Activated T-helper 1 cell treated with anti-CD3 and anti-CD28 coated beads, Interleukin-2, amount 50 U/mL, for 16 hours (primary cell): ENCODE measurements at places on chromosomes 5 and 9.

DNA sequence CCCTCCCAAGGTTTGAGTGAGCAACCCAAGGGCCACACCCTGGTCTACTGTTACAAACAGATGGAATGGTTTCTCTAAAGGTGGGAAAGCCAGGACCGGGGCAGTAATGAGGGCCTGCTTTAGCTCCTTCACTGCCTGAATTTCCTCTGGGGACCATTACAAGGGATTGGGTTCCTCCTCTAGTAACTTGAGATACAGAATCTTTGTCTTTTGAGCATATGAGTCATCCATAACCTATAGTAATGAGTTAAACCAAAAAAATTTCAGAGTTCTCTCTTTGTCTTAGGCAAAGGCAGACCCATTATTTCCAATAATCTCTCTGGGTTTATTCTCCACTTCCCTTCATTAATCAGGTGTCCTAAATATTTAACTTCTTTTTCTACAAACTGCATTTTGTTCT lies 618.8 kb downstream of the HINT1 start:
- no peak for DNase-seq

DNA sequence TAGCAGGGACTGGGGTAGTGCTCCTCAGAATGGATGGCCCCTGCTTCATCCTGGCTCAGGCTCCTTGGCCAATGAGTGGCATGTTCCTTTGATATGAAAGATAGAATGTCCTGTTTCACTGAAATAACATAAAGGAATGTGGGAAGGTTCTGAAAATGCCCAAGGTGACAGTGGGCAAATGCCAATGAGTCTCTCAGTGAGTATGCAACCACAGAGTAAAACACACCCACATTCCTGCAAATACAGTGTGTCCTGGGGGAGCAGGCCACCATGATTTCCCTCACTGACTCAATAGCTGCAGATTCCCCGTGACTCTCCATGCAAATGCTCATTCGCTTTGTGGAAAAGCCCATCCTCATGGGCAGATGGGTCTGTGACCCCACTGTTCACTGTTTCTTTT lies 36.4 kb downstream of the ZNF366 start:
- no peak for DNase-seq

DNA sequence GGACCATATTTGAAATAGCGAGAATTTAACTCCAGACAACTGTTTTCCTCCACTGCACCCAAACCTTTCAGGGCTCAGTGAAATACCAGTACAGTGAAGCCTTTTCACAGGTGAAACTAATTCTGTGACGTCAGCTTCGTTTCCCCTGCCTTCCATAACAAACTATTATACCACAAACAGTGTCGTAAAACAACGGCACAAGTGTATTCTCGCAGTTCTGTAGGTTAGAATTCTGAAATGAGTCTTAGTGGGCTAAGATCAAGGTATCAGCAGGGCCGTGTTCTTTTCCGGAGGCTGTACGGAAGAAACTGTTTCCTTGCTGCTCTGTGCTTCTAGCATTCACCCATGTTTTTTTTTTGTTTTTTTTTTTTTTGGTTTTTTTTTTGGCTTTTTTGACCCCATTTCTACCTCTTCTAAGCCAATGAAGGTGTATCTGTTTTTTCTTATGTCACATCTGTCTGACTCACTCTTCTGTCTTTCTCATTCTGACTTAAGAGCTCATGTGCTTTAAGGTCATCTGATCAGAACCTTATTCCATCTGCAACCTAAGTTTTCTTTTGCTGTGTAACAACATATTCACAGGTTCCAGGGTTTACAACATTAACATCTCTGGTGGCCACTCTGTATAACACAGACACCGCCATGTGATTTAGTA lies 20.1 kb downstream of the ISOC1 start:
- DNase-seq: no peak

DNA sequence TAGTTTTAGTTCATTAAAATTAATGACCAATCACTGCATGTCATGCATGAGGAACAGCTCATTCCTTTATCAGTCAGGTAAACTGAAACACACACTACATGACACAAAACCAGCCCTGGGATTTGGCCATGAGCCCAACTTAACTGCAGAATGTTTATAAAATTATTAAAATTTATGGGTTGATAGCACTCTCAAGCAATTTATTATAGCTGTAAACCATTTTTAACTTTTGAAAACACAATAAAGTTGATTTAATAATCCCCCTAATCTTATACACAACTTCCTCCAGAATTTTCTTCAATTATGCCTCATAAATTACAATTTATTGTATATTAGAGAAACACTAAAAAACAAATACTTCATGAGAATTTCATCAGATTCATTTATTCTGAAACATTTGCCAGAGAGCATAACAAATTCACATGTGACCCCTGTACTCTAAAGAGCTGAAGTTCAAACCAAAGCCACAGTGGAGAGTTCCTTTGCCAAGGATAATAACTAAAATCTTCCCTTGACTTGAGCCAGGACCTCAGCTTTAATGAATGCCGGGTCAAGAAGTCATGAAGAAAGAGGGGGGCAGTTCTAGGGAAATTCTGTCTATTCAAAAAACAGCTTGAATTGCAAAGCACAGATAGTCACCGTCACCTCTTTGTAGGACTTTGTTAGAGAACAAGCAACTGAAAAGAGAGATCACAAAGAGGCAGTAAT lies 763.7 kb upstream of the GRAMD2B start:
- no peak for DNase-seq

DNA sequence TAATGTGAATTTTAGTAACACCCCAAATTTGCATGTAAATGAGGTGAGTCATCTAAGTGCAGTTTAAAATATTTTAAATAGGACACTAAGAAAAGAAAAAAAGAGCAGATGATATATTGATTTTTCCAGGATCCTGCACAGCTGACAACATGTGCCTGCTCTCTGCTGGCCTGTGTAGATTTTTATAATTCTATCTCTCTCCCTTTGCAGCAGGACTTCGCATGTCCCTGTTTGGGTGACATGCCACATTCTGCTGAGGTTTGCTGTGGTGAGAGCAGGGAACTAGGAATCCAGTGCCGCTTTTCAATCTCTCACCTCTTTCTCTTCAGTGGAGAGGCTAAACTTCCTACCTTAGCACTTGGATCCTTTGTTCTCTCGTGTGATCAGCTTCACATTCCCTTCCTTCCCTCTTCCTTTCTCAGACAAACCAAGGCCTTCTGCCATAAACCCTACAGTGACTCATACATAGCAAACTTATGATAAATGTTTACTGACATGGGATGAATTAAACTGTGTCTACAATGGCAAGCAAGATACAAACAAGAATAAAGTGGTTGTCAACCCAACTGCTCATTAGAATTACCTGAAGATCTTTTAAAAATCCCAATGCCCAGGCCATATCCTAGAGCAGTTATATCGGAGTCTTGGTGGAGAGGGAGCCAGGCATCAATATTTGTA lies 198.8 kb upstream of the EFNA5 start:
- DNase-seq: no peak

DNA sequence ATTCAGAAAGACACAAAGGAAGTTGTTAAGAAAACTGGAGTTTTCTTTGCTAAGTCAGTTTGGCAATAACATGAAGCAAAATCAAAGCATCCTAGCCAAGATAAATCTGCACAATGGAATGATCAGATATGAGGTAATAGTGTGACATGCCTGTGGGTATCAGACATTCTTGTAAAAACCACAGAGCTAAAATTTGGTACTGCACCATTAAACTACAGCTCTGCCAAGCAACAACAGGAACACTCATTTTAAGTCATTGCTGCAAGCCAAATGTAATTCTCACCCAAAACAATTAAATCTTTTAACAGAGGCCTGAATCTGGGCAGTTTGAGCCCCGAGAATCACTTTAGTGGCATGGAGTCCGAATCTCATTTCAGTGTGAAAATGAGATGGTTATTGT lies 96.6 kb downstream of the VCAN start:
- DNase-seq: no peak

DNA sequence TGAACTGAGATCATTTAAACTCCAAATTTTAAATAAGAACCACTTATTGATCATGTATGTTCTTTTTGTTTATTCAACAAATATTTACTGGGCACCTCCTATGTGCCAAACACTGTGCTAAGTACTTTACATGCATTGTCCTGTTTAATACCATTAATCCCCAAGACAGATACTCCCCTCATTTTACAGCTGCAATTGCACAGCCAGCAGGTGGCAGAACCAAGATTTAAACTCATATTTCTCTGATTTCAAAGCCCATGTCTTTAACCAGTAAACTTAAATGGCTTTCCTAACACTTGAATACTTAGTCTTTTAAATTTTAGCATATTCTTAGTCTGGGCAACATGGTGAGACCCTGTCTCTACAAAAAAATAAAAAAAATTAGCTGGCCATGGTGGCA lies 43.4 kb upstream of the KIAA1958 start:
- DNase-seq: no peak

GRCh38 chr9:99825172-99826046 lies 3.7 kb downstream of the NR4A3 start:
- DNase-seq: no peak

DNA sequence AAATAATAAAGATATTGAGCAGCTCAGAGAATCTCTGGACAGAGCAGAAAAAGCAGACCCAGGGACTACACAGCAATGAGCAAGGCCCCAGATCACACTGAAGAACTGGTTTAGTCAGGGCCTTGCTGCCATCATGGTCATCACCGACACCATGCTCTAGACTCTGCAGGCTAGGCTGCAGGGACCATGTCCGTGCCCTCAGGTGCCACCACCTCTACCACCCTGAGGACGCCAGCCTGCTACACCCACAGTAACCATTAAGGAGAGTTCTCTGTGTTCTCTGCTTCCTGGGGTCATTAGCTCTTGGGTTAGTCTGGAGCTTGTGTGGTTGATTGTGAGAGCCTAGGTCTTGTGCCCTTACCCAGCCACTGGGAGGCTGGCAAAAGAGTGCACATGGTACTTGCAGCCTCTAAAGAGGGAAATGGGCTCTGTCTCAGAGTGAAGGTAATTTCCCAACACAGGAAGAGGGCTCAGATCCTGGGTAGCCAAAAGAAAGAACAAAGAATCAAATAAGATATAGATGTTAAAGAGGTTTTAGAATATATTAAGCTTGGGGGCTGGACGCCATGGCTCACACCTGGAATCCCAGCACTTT lies 31.9 kb upstream of the JADE2 start:
- no peak for DNase-seq

DNA sequence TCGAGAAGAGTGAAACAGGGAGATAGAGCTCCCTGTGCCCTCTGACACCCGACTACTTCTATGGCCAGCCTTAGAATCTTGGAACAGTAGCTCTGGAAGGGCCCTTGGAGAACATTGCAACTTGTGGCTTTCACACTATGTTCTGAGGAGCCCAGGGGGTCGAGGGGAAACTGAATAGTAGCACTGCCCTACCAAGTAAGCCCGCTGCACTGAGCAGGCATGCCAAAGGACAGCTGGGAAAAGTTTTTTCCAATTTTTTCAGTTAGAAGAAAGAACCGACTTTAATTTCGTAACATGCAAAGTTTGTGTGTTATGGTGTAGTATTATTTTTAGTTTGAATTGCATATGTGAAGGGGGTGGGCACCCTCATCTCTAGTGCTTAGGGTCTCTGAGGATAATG lies 10.9 kb downstream of the SMIM3 start:
- DNase-seq: no peak

- no peak for DNase-seq
Observed at GRCh38 chr5:85484982-85485574, 1100.4 kb upstream of the EDIL3 start.

GRCh38 chr5:40021007-40021406 lies 596.2 kb upstream of the DAB2 start:
- no peak for DNase-seq

DNA sequence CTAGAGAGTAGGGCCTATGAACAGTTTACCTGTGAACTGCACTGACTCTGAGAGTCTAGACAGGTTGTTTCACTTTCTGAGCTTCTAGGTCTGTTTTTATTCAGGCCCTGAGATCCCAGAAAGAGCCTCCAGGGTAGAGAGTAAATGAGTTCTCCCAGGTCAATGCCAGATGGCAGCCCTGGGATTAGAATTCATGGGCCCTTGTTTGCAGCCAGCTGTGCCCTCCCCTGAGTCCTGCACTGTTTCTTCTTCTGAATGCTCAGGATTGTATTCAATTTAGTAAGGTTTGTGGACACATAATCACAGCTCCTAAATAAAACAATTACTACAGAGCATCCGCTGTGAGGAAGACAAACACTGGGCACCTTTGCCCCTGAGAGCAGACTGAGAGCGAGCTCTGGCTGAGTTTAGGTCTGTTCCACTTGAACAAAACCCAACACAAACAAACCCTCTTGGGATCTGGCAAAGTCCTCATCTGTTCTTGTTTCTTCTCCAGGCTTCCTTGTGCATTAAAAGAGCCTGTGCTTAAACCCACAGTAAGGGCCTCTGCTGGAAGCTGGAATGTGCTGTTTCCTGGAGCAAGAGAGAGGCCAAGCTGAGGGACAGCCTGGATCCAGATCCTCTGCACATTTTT lies 29.9 kb downstream of the FAM219A start:
- no peak for DNase-seq

GRCh38 chr9:5556101-5556705 lies 45.9 kb downstream of the PDCD1LG2 start:
- no peak for DNase-seq

DNA sequence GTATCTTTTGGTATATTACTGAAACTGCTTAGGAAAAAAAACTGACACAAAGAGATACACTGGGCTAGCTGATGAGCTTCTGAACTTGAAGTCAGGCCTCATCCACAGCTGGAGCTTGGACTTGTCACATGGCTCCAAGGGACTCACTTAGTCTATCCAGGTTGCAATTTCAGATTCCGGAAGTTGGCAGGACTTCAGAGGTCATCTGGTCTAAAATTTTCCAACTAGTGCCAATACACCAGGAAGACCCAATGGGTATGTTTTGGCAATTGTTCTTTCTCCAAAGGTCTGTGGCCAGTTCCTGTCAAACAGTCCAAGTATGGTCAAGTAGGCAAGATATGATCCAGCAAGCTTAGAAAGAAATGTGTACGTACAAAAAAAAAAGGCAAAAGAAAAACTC lies 36.7 kb downstream of the MRPS27 start:
- DNase-seq: no peak

DNA sequence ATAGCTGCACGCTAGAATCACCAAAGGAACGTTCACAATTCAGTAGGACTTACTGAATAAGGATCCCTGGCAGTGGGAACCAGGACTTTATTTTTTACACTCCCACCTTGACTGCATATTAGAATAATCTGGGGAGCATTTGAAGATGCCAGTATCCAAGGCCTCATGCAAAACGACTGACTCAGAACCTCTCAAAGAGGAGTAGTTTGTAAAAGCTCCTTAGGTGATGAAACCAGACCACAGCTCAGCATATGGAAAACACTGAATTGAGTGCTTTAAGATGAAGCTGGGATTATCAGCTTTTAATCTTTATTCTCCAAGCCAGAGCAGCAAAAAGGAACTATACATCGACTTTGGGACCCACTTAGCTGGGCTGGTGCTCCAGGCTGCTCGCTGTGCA lies 288.3 kb downstream of the MLLT3 start:
- DNase-seq: no peak

GRCh38 chr5:14502294-14502690 lies 79.3 kb upstream of the OTULINL start:
- no peak for DNase-seq

DNA sequence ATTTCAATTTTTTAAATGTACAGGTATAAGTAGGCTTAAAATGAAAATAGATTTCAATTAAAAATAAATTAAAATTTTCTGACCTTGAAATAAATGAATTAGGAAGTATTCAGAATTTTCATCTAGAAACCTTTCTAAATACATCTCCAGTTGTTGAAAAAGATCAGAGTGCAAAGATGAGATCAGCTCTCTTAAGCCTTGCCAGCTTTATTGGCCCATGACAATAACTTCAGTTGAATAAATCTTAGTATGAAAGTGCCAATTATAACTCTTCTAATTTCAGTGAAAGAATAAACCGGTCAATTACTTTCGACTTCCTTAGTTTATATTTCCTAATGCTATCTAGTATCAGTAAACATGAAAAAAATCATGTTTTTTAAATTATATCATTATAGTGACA lies 117.4 kb downstream of the FBXL17 start:
- no peak for DNase-seq
